Hematopoietic multipotent progenitor cell (in vitro differentiated cells): ENCODE measurements at places on chromosomes 6 and 20. TPM values are rescaled to one million over a fixed set of nuclear protein-coding genes. Genes with fewer than 3 reads are reported as not detected.

The PTCHD4 gene
- total RNA-seq, result under 0.01 TPM

The COX7A2 gene
- 49.3 TPM for total RNA-seq

The ASCC3 gene
- 16.4 TPM for total RNA-seq

The BMP7 gene
- total RNA-seq, result not detected

DNA sequence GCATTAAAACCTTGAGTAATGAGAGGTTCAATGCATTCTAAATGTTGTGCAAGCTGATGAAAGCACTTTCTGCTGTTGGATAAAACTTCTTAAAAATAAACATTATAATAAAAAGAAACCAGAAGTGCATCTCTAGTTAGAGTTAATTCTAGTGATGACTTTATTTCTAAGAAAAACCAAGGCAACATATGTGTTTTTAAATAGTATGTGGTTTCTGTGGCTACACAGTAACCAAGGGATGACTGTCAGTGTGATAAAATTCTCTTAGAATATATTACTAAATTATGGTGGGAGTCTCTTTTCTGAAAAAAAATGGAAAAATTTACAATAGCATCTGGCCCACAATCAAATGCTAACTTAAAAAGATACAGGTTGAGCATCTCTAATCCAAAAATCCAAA lies 117.0 kb downstream of the ME1 start:
- peak; percentile 9 for DNase-seq
